ENCODE measurements at places on chromosomes 13 and 19. TPM values are rescaled to one million over a fixed set of nuclear protein-coding genes. Genes with fewer than 3 reads are reported as not detected.

The UPF1 gene
- total RNA-seq = 40.8 TPM

The PEG3 gene
- 1.9 TPM for total RNA-seq

The MIPEP gene
- 13.3 TPM for total RNA-seq

The ZNF581 gene
- total RNA-seq = 10.7 TPM

The NRTN gene
- not detected for total RNA-seq

The TEX26 gene
- not detected for total RNA-seq

The ZNF175 gene
- 8.9 TPM for total RNA-seq

The KLK3 gene
- total RNA-seq = not detected

The CGB1 gene
- total RNA-seq = not detected

The TSKS gene
- not detected for total RNA-seq

DNA sequence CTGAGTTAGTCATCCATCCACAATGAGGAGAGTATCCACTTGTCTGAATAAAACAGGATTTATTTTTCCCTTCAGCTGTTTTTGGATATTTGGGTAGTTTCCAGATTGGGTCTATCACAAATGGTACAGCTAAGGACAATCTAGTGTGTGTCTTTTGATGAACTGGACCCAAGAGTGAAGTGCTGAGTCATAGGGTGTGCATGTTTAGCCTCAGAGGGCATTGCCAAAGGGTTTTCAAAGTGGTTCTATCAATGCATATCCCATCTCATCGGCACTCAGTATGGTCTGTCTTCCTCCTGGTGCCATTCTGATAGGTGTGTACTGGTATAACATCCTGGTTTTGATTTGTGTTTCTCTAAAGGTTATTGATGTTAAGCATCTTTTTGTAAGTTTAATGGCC, 62.3 kb downstream of the GSX1 start:
- no peak for DNase-seq

DNA sequence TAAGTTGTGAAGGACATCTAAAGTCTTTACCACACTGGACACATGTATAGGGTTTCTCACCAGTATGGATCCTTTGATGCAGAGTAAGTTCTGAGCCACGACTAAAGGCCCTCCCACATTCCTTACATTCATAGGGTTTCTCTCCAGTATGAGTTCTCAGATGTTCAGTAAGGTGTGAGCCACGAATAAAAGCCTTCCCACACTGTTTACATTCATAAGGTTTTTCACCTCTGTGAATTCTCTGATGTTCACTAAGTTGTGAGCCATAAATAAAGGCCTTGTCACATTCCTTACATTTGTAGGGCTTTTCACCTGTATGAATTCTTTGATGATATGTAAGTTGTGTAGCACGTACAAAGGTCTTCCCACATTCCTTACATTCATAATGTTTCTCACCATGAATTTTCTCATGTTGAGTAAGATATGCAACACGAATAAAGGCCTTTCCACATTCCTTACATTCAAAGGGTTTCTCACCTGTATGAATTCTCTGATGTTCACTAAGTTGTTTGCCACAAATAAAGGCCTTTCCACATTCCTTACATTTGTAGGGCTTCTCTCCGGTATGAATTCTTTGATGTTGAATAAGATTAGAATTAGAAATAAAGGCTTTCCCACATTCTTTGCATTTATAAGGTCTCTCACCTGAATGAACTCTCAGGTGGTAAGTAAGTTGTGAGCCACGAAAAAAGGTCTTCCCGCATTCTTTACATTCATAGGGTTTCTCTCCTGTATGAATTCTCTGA, 29.8 kb downstream of the ZNF571 start:
- no peak for DNase-seq

DNA sequence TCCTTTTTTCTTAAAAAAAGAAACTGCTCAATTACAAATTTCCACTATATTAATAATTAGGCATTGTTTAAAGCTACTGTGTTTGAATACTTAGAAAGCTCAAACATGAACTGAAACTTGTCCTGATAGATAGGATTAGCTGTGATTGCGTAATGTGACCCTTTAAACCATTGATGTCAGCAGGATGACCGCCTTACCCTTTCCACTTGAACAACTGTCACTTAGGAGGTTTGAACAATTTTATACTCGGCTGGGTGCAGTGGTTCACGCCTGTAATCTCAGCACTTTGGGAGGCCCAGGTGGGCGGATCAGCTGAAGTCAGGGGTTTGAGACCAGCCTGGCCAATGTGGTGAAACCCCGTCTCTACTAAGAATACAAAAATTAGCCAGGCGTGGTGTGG, 2.9 kb downstream of the LAMP1 start:
- no peak for DNase-seq

DNA sequence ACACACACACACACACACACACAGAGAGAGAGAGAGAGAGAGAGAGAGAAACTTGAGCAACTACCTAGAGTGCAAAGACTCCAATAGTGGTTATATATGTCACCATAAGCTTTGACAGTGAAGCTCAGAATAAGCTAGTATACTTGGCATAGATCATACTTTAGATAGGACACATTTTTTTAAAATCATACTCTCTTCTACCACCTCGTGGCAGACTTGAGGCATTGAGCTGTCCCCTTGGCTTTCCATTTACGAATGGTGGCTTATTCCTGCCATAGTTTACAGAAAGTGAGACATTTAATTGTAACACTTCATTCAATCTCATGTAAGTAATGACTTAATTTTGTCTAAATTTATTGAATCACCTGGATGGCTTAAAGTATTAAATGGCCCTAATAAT, 108.2 kb downstream of the EDNRB start:
- DNase-seq = no peak

- peak; percentile 45 for DNase-seq
Measured at GRCh38 chr13:94480672-94481145, 1.2 kb upstream of the DCT start.

DNA sequence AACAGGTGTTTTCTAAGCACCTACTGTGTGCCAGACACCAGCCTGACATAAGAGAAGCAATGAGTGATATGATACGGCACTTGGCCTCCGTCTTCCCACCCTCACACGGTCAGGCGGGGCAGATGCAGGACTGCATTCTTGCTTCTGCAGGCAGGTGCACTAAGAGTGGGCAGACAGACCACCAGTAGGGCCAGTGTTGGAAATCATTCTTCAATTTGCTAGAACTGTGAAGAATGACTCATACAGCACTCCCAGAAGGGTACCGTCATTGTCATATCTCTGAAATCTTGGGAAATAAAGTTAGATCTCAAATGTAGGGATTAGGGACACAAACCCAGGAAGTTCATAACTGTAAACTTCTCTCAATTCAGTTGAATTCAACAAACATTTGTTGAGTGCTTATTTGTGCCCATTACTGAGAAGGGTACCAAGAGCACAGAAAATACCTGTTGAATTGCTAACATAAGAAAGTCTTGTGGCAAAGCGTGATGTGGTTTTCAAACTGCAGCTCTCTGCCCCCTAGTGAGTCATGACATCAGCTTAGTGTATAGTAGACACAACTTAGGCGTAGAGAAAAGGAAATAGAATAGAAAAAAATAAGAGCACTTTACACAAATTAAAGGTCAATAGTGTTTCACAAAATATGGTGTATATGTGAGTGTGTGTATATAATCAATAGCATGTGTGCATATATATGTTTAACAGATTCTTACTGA, 76.1 kb downstream of the TEX26 start:
- no peak for DNase-seq

DNA sequence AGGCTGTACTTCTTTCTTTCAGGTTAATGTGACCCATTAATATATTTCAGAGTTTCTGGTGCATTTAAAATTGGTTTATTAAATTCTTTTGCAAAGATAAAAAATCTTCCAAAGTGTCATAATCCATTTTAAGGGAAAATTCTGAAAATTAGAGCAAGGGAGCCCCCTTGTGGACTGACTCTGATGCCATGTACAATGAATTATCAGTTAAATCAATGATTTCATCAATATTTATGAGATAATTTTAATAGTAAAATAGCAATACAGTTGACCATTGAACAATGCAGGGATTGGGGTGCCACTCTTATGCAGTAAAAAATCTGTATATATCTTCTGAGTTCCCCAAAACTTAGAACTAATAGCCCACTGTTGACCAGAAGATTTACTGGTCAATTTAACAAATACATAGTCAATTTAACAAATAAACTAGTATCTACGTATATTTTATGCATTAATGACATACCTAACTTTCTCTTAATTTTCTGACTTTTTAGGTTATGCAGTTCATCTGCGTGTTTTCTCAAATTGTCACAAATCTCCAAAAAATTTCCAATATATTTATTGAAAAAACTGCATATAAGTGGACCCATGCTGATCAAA, 479.1 kb upstream of the MIR17HG start:
- DNase-seq = no peak

DNA sequence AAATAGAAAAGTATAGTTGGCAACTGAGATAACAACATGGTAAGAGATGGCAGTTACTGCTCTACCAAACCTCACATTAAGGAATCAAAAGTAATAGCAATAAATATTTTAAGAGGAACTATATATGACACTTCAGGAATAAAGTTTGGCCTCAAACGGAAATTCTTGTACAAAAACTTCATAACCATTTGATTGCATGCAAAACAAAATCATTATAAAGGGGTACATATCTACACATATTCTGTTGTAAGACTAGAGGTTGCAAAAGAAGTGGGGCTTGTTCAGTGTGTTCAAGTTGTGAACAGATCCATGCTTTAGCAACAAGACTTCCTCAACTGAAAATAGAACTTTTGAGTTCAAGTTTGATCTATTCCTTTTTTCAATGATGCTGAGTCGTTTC, 133.5 kb upstream of the MIR17HG start:
- DNase-seq = no peak

- peak; percentile 87 for DNase-seq
Measured at GRCh38 chr19:11138601-11139300, 16.8 kb downstream of the SPC24 start.

DNA sequence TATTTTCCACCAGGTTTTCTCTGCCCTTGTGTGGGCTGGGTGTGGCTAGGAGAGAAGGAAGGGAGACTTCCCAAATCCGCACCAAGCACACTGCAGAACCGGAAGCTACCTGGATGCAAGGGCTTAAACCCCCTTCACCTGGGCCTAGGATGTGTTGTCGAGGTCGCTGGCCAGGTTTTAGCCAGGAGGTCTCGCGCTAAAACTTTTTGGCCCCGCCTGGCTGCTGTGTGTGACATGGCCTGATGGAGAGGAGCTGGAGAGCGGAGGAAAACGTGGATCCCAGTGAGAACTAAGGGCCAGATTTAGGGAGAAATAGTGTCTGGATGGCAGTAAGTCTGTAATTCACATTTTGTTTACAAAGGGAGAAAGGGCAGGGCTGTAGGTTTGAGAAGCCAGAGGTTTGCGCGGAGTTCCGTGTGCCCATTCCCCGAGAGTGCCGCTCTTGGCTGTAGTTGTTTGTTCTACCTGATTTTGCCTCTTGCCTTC, 3.1 kb upstream of the TSHZ3 start:
- no peak for DNase-seq

DNA sequence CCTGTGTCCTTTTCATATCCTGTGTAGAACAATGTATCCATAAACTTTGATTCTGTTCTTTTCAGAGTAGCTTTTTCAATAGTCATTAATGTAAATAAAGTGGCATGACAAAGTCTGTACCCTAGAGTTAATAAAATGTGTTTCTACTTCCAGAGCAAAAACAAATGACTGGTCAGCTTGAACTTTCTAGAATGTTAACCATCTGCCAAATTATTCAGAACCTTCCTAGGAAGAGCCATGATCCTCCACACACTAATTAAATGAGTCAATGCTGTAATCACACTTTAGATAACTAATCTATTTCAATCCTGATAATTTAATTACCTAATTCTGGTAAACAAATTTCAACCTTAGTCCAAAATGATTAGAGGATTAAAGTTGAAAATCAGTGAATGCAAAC, 73.2 kb downstream of the DIAPH3 start:
- DNase-seq = no peak

DNA sequence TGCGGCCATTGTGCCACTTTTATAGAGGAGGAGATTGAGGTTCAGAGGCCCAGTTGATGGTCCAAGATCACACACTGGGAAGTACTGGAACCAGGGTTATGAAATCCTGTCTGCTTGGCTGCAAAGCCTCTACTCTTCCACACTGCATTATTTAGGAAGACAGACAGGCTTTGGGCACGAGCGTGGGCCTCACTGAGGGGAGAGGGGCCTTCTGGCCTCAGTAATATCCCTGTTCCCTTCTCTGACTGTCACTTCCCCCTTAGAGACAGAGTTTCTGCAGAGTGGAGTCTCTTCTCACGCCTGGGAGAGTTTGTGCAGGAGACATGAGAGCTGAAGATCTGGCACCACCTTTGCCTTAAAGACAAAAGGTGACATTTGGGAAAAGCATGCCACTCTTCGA, 49.0 kb upstream of the PNMA8B start:
- no peak for DNase-seq

DNA sequence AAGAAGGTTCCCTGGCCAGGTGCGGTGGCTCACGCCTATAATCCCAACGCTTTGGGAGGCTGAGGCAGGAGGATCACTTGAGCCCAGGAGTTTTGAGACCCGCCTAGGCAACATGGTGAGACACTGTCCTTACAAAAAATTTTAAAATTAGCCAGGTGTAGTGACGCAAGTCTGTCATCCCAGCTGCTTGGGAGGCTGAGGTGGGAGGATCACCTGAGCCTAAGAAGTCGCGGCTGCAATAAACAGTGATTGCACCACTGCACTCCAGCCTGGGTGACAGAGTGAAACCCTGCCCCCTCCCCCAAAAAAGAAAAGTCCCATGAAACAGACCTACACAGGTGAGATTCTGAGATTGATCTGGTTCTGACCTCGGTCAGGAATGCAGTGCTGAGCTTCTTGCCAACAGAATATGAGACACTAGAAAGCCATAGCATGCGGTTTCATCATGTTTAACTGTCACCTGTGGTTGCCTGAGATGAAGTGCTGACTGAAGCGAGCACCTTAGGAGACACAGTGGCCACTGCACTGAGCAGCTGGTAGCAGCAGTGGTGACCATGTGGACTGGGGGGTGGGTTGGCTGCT, 2.0 kb upstream of the A1BG start:
- DNase-seq = no peak

Data from psoas muscle (tissue), 8 donors.